ENCODE measurements at places on chromosomes 2 and 18.

GRCh38 chr2:197883354-197884032, 79.1 kb downstream of the PLCL1 start:
- no peak for DNase-seq

DNA sequence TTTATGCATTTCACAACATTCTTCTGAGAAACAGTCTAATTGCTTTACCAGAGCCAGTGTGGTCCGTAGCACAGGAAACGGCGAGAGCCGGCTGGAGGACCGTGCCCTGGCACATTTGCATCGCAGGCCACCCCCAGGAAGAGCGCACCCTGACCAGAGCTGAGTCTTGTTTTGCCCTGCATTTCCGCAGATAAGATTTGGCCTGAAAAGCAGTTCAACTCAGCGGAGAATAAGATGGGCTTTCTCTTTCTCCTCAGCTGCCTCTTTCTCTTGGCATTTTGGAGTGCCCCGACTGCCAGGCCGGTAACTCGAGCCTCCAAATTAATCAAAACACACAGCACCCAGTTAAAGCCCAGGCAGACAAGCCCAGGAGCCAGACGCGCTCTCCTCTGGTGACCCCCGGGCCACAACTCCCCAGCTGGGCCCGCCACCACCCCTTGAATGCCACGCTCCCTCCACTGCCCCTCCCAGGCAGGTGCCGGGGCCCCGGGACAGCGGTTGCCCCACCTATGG, 464 bp downstream of the COL4A4 start:
- no peak for DNase-seq

GRCh38 chr2:239550357-239550756, 149.5 kb upstream of the HDAC4 start:
- no peak for DNase-seq

DNA sequence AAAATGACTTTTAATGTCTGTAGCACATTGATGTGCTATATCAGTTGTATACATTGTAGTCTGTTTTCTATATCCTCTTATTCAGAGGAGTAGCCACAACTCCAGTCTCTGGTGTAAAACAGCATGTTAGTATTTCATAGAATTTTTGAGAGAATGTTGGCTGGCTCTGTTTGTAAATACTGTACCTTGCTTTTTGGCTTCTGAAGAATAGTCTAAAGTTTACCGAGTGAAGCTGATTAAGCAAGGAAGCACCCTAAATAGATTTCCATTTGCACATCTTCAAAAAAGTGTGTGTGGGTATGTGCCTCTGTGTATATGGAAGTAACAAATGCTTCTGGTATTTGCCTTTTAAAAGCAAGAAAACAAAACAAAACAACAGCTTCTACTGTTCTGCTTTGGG, 50.5 kb downstream of the MAP4K4 start:
- DNase-seq, result no peak

DNA sequence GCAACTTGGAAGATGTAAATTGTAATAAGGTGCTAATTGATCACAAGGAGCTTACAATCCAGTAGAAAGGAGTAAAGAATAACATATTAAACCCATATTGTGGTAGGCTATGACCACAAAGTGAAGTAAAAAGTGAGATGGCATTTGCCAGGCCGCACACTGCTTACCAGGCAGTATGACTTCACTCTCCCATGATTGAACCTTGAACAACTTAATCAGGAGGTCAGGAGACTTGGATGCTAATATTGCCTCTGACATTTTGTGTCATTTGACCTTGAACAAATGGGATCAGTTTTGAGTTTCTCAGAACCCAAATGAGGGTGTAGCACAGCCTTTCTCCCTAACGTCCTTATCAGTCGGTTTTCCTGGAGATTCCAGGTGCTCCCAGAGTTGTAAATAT, 44.0 kb downstream of the SLC9A2 start:
- DNase-seq, result no peak

GRCh38 chr2:24365826-24366225, 5.5 kb upstream of the ITSN2 start:
- no peak for DNase-seq
